ENCODE measurements at places on chromosomes 6 and 20. TPM values are rescaled to one million over a fixed set of nuclear protein-coding genes. Genes with fewer than 3 reads are reported as not detected.
A peak's percentile ranks its signal among the peaks of the same experiment; 100 is the strongest.

RPP21 gene
- total RNA-seq: 30.2 TPM

BPIFB6 gene
- not detected for total RNA-seq

LAMA2 gene
- total RNA-seq: 67.5 TPM

C4B gene
- total RNA-seq: 43.9 TPM

CTSZ gene
- 128 TPM for total RNA-seq

GRCh38 chr6:111767752-111768430, 105.4 kb downstream of the FYN start:
- H3K4me3 ChIP-seq: no peak overlapping the region
- H3K27ac ChIP-seq: no peak overlapping the region
- no peak for DNase-seq
- no peaks in the 10 kb centered on the region for H3K36me3 ChIP-seq
- H3K4me1 ChIP-seq: peaks cover 6% of the 10 kb centered on the region

DNA sequence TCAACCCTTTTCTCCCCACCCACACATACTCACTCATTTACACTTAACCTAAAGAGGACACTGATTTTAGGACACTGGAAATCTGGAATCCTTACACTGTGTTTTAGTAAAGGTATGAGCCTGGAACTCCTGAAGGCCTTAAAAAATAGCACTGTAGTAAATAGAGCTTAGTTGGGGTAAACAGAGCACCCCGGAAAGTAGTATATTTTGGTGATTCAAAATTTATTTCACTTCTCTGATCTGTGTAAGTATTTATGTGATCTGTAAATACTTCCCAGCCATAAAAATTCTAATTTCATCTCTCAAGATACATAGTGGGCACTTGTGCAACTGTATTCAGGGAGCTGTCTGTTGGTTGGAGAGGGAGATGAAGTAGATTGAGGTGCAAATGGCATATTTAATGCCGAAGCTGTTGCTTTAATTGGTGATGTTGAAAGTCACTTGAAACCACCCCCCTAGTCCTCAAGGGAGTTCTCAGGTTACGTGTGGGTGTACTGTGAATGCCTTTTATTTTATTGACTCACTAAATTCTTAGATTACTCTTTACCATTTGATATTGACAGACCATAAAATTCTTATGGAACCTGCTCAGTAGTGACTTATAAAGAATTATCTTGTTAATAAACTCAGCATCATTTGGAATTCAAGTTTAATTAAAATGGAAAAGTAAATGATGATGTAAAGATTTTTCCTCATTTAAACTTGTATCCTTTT, 154.9 kb downstream of the SOX4 start:
- no peak overlapping the region for H3K4me3 ChIP-seq
- DNase-seq: peak; percentile 49
- H3K4me1 ChIP-seq: peaks cover 2% of the 10 kb centered on the region
- no peaks in the 10 kb centered on the region for H3K27me3 ChIP-seq

- H3K36me3 ChIP-seq: no peaks in the 10 kb centered on the region
- no peaks in the 10 kb centered on the region for H3K27me3 ChIP-seq
- peaks cover 5% of the 10 kb centered on the region for H3K4me1 ChIP-seq
- DNase-seq: no peak
- no peak overlapping the region for H3K27ac ChIP-seq
These were observed 523.2 kb upstream of the JARID2 start for GRCh38 chr6:14722704-14723103.

- no peak overlapping the region for H3K27ac ChIP-seq
- H3K4me3 ChIP-seq: no peak overlapping the region
- no peaks in the 10 kb centered on the region for H3K27me3 ChIP-seq
These were observed 52.5 kb downstream of the DCBLD1 start for GRCh38 chr6:117534974-117535373.

DNA sequence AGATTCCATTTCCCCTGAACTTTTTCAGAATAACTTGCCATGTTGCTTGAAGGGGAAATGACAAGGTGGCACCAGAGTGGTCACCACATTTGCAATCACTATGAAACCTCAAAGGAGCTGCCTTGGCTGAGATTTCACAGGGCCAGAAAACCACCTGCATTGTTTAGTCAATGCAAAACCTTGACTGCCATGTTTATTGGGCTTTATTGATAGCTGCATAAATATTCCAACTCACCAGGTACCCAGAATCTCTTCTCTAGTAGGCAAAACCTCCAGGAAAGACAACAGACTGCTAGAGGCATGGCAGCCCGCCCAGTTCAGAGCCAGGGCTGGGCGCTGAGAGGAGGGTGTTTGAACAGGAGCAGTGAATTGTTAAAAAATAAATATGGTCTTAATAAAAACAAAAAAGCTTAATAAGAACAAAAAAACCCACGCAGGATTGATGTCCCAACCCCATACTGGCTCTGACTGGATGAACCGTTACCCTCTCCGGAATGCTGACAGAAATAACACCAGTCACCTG, 375.6 kb downstream of the ZFAND3 start:
- no peaks in the 10 kb centered on the region for H3K36me3 ChIP-seq
- H3K27ac ChIP-seq: no peak overlapping the region
- DNase-seq: no peak
- H3K4me3 ChIP-seq: no peak overlapping the region
- H3K4me1 ChIP-seq: no peaks in the 10 kb centered on the region

- no peaks in the 10 kb centered on the region for H3K36me3 ChIP-seq
- no peaks in the 10 kb centered on the region for H3K27me3 ChIP-seq
- DNase-seq: peak; percentile 38
- peaks cover 12% of the 10 kb centered on the region for H3K4me1 ChIP-seq
These were observed 41.0 kb downstream of the NINL start for GRCh38 chr20:25544311-25544710.

- no peak overlapping the region for H3K27ac ChIP-seq
- H3K4me1 ChIP-seq: no peaks in the 10 kb centered on the region
- H3K27me3 ChIP-seq: no peaks in the 10 kb centered on the region
- H3K4me3 ChIP-seq: no peak overlapping the region
These were observed 102.0 kb downstream of the LAMP5 start for GRCh38 chr20:9616455-9616805.

- H3K4me3 ChIP-seq: peak within 1 kb of the TSS; percentile 23
- H3K27ac ChIP-seq: no peak within 1 kb of the TSS
- H3K27me3 ChIP-seq: peaks cover 4% of the 10 kb centered on the region
- H3K36me3 ChIP-seq: no peaks in the 10 kb centered on the region
- DNase-seq: no peak
These were observed at the start of gene SLC13A3 for GRCh38 chr20:46651091-46651962. Gene SLC13A3 (minus strand): TSS chr20:46651459. CDS start chr20:46651421, 38 bp downstream.

GRCh38 chr20:14712302-14712739, 374.9 kb upstream of the FLRT3 start:
- no peak overlapping the region for H3K4me3 ChIP-seq
- no peaks in the 10 kb centered on the region for H3K36me3 ChIP-seq
- no peaks in the 10 kb centered on the region for H3K27me3 ChIP-seq
- no peak overlapping the region for H3K27ac ChIP-seq
- DNase-seq: peak; percentile 74
- H3K4me1 ChIP-seq: peaks cover 3% of the 10 kb centered on the region

DNA sequence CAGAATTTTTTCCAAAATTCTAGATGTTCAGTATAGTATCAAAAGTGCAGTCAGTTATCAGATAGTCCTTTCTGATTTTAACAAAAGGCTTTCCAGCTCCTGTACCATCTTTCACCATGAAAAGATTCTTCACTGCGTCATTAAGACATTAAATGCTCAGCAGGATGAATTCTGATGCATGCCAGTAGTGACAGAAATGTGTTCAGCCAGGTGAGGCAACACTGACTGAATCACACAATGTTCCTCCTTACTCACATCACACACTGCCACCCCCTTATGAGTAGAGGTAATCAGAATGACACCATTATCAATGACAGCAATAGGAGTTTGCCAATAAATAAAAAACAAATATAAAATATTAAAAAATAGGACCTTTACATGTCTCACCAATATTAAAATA, 426.6 kb upstream of the PLCB4 start:
- H3K4me1 ChIP-seq: peaks cover 12% of the 10 kb centered on the region
- H3K36me3 ChIP-seq: no peaks in the 10 kb centered on the region
- H3K27me3 ChIP-seq: no peaks in the 10 kb centered on the region
- no peak overlapping the region for H3K4me3 ChIP-seq
- no peak for DNase-seq

- H3K36me3 ChIP-seq: no peaks in the 10 kb centered on the region
- H3K27ac ChIP-seq: no peak overlapping the region
- H3K27me3 ChIP-seq: no peaks in the 10 kb centered on the region
These were observed 5.7 kb upstream of the CITED2 start for GRCh38 chr6:139380168-139380567.

DNA sequence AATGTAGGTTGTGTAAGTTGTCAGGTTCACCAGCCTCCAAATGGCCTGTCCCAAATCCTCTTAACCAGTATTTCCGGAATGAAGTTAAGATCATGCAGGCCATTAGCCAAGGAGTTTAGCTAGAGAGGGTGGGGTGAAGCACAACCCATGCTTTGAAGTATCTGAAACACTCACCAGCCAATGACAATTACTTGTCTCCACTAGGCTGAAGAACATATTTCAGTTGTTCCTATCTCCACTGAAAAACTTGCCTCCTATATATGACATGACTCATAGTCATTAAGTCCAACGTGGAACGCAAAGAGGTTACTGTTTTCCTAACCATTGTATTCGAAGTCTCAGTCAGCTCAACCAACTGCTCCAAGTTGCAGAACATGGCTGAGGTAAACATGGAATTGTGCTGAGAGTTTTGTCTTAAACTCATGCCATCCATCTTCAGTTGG, 37.4 kb upstream of the TNFAIP3 start:
- H3K27me3 ChIP-seq: no peaks in the 10 kb centered on the region
- peaks cover 4% of the 10 kb centered on the region for H3K4me1 ChIP-seq
- DNase-seq: peak; percentile 72
- no peak overlapping the region for H3K4me3 ChIP-seq
- no peaks in the 10 kb centered on the region for H3K36me3 ChIP-seq
- no peak overlapping the region for H3K27ac ChIP-seq

DNA sequence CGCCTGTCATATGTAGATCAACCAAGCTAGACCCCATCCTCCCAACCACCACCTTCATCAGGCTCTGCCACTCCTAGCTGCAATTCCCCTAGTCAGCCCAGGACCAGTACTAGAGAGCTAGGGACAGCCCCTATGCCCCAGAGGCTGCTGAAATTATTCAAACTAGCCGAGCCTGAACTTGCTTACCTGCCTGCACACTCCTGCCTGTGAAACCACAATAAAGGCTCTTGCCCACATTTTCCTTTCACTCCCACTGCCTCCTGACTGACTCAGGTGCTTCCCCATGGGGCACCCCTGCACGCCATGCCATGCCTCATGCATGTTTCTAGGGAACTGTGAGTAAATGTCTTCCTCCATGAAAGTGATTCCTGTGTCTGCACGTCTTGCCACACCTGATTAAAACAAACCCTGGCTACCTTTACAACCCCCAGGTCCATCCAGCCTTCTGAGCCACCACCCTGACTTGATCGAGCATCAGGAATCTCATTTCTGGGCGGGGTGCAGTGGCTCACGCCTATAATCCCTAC, 66.5 kb upstream of the IER3 start:
- DNase-seq: no peak
- no peaks in the 10 kb centered on the region for H3K27me3 ChIP-seq
- peaks cover 7% of the 10 kb centered on the region for H3K4me1 ChIP-seq
- H3K4me3 ChIP-seq: no peak overlapping the region
- no peaks in the 10 kb centered on the region for H3K36me3 ChIP-seq

- no peak overlapping the region for H3K4me3 ChIP-seq
- no peak overlapping the region for H3K27ac ChIP-seq
- H3K4me1 ChIP-seq: no peaks in the 10 kb centered on the region
- no peak for DNase-seq
These were observed 46.0 kb upstream of the OR14J1 start for GRCh38 chr6:29255530-29255929.

- DNase-seq: peak; percentile 51
- H3K4me3 ChIP-seq: no peak overlapping the region
- H3K27me3 ChIP-seq: no peaks in the 10 kb centered on the region
- no peak overlapping the region for H3K27ac ChIP-seq
These were observed 146.9 kb upstream of the BEND6 start for GRCh38 chr6:56807989-56808337.

- DNase-seq: no peak
- H3K36me3 ChIP-seq: no peaks in the 10 kb centered on the region
These were observed 183.0 kb upstream of the MMS22L start for GRCh38 chr6:97465877-97466561.

DNA sequence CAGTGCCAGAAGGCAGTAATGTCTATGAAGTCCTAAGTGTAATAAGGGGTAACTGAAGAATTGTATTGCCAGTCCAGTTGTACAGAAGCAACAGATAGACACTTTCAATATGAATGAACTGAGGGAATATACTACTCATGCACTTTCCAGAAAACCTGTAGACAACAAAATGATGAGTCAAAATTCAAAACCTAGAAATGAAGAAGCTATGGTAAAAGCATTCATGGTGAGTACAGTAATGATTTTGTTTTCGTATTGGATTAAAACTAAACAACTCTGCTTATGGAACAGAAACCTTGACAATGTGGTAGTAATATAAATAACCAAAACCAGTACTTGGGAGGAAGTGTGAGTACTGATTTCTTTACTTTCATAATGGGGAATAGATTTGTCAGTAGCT, 35.0 kb downstream of the ARMC2 start:
- no peaks in the 10 kb centered on the region for H3K36me3 ChIP-seq
- no peak overlapping the region for H3K27ac ChIP-seq
- H3K27me3 ChIP-seq: no peaks in the 10 kb centered on the region
- H3K4me1 ChIP-seq: no peaks in the 10 kb centered on the region
- DNase-seq: no peak

GRCh38 chr20:561437-562231, 18.0 kb upstream of the CSNK2A1 start:
- no peak overlapping the region for H3K27ac ChIP-seq
- no peak overlapping the region for H3K4me3 ChIP-seq
- DNase-seq: peak; percentile 42

DNA sequence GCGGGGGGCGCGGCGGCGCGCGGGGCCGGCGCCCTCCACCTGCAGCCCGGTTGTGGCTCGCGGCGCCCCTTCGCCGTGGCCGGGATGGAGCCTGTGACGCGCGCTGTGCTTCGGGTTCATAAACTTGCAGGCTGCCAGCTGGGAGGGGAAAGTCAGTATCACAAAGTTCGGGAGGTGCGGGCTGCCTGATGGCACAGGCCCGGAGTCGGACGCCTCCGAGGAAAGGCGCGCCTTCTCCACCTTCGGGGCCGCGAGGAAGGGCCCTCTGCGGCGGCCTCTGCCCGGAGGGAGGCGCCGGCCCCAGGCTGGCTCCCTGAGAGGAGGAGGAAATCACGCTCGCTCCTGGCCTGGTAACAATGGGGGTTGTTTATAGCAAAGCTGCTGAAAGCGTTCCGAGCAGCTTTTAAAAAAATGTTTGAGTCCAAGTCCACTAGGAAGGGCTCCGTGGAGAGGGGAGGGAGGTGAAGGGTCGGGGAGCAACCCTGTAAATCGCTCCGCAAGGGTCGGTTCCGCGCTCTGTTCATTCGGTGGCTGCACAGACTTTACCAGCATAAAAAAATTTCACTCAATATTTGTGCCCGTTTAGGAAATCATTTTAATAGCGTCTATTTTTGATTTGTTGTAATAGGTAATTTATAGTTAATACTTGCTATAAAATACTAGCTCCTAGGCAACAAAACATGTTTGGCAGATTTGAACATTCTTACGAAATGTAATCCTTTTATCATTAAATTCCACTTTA, 1.0 kb downstream of the AFDN start:
- H3K36me3 ChIP-seq: no peaks in the 10 kb centered on the region
- H3K4me3 ChIP-seq: peak overlapping the region; percentile 80
- H3K27ac ChIP-seq: peak overlapping the region; percentile 38
- H3K27me3 ChIP-seq: no peaks in the 10 kb centered on the region

GRCh38 chr6:170345662-170346061, 39.1 kb downstream of the FAM120B start:
- H3K4me3 ChIP-seq: no peak overlapping the region
- no peaks in the 10 kb centered on the region for H3K27me3 ChIP-seq
- H3K4me1 ChIP-seq: peaks cover 4% of the 10 kb centered on the region
- H3K36me3 ChIP-seq: peaks cover 8% of the 10 kb centered on the region
- DNase-seq: peak; percentile 30

- DNase-seq: no peak
- peak overlapping the region; percentile 88 for H3K4me3 ChIP-seq
- H3K36me3 ChIP-seq: no peaks in the 10 kb centered on the region
- H3K27ac ChIP-seq: peak overlapping the region; percentile 8
These were observed 775 bp downstream of the PIGU start for GRCh38 chr20:34675993-34676641.
